Spinal cord (tissue), 10 donors: ENCODE measurements at places on chromosomes 7 and 10. TPM values are rescaled to one million over a fixed set of nuclear protein-coding genes. Genes with fewer than 3 reads are reported as not detected.

Gene FBXL13
- total RNA-seq = 8.9 TPM

Gene PRKAR2B
- 69.3 TPM for total RNA-seq

Gene EIF4H
- total RNA-seq = 176 TPM

Gene MRPS17
- 18.5 TPM for total RNA-seq

Gene CCDC3
- total RNA-seq = 21.2 TPM

Gene DYDC2
- 3.1 TPM for total RNA-seq

Gene GTF2IRD1
- 11.7 TPM for total RNA-seq

Gene BICC1
- total RNA-seq = 54.2 TPM

Gene CALHM3
- not detected for total RNA-seq

Gene ITIH2
- total RNA-seq = 31.6 TPM

Gene ZNF783
- total RNA-seq = 7.8 TPM

Gene FOXI2
- not detected for total RNA-seq

Gene BZW2
- 55.3 TPM for total RNA-seq

Gene VAX1
- not detected for total RNA-seq

Gene MACC1
- total RNA-seq = 0.20 TPM

Gene CTTNBP2
- total RNA-seq = 17.6 TPM

Gene CDK14
- total RNA-seq = 78.0 TPM

Gene OR2A5
- under 0.01 TPM for total RNA-seq

Gene MSS51
- total RNA-seq = 3.2 TPM

Gene STAG3
- total RNA-seq = 2.3 TPM

Gene SUGCT
- 3.5 TPM for total RNA-seq

Gene CFAP58
- total RNA-seq = 0.99 TPM

Gene KIAA1549
- 15.4 TPM for total RNA-seq

Gene RBM17
- total RNA-seq = 66.1 TPM

Gene SAMD9
- 12.2 TPM for total RNA-seq

Gene UTF1
- not detected for total RNA-seq

Gene AGAP3
- total RNA-seq = 45.7 TPM

Gene CALCR
- 2.4 TPM for total RNA-seq

Gene ABCB1
- total RNA-seq = 39.2 TPM
